ENCODE measurements at places on chromosomes 2 and 18.

GRCh38 chr2:113068706-113069485 is 1.1 kb downstream of the IL1F10 start:
- DNase-seq, result no peak

GRCh38 chr2:182077448-182078142 is 91.9 kb downstream of the PPP1R1C start:
- no peak for DNase-seq

GRCh38 chr18:54173980-54174630 is 50.4 kb downstream of the MBD2 start:
- DNase-seq, result no peak

DNA sequence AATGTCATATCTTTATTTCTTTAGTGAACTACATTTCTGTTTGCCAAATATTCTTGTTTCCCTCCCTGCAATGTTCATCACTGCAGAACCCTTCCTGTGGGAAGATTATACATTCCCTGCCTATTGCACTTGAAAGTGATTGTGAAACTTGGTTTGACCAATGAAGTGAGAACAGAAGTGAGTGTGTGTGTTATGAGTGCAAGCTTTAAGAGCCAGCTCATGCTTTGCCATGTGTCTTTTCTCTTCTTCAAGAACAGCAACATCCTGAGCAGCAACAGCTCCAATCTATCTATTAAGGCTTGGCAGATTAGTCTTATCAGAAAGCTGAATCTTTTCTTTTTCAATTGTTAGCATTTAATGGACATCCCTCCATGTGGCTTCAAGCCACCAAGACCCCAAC is 42.0 kb upstream of the UBE2E3 start:
- no peak for DNase-seq

- no peak for DNase-seq
Observed at GRCh38 chr2:199455545-199456382, 2.0 kb downstream of the SATB2 start.

- no peak for DNase-seq
Observed at GRCh38 chr2:199975273-199975895, 20.0 kb downstream of the MAIP1 start.

GRCh38 chr2:69208023-69208595 is 178.9 kb downstream of the GFPT1 start:
- DNase-seq, result no peak

DNA sequence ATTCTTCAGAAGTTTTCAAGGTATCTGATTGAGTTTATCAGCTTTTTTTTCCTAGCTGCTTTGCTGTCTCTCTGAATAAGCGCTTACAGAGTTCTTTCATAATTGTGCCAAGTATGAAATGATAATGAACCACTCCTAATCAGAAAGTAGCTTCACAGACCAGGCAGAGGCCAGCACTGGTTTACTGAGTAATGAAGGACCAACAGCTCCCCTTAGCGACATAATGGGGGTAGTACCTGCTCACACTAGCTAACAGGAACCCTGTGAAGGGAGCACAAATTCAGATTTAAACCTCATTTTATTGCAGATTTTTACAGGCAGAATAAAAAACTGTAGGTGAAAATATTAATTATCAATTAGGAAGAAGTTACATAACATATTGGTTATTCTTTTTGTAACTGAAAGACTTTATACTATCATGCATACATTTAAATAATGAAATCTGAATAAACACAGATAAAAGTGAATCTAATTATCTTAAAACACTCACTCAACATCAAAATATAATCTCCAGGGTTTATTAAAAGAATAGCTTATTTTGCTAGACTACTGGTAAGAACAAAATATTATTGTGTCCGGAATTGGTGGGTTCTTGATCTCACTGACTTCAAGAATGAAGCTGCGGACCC is 53.7 kb upstream of the LRRC30 start:
- DNase-seq, result no peak

DNA sequence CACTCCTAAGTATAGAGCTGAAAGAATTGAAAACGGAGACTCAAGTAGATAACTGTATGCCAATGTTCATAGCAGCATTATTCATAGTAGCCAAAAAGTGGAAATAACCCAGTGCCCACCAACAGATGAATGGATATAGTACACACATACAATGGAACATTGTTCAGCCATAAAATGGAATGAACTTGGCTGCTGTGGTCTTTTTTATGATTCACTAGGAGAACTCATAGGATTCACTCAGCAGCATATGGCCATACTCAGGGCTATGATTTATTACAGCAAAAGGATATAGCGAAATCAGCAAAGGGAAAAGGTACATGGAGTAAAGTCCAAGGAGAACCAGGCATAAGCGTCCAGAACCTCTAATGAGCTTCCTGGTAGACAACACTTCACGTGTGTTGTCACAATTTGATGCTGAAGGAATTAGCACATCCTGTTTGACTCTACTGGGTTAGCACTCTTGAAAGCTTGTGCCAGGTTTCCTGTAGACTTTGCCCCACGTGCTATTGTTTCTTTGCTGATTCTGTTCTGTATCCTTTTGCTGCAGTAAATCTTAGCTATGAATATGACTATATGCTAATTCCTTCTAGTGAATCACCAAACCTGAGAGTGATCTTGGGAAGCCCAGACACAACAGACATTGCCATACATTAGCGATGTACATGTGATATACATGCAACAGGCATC is 15.7 kb downstream of the SPC25 start:
- no peak for DNase-seq

DNA sequence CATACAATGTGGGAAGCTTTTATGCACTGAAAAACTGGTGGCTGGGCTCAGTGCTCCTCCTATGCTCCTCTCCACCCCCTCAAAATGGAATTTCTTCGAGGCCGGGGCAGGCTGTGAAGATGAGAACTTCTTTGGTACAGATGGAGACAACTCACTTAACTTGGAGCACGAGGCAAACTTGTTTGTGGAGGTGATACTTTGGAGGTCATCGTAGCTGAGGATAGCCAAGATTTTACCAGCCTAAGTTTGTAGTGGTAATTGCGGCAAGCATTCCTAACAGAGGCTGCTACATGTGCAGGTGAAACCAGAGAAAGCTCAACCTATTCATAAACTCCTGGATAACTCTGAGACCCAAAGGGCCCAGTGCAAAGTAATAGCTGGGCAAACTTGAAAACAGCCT is 13.6 kb downstream of the NDUFS1 start:
- no peak for DNase-seq

- DNase-seq, result no peak
Observed at GRCh38 chr2:209682646-209683045, 89.0 kb upstream of the UNC80 start.

DNA sequence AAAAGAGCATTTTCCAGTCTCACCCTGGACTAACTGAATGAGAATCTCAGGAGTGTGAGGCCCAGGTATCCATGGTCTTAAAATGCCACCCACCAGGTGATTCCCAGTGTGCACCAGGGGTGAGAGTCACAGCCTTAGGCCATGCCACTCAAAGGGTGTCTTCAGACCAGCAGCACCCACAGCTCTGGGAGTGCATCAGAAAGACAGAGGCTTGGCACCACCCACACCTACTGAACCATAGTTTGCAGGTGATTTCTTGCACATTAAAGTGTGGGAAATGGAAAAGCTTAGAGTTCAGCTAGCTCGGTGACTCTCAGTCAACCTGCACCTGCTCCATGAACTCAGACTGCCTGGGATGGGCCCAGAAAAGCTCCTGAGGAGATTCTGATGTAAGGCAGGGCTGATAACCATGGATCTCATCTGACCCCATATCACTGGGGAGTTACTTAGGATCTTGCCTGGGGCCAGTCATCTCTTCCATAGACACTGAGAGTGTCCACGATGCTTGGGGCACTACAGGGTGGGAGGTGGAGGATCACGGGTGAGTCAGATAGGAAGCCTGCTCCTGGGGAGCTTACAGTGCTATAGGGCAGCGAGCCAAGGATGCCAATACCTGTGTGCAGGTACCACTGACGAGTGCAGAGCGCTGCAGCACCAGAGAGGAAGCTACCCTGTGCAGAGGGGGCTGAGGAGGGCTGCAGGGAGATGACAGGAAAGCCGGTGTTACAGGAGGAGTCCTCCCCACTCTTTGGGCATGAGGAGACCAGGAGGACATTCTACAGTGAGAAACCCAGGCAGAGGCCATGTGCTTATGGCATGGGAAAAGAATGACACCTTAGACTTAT is 4.6 kb downstream of the IL37 start:
- DNase-seq, result no peak

GRCh38 chr2:73984922-73985307 is 205 bp downstream of the TET3 start:
- DNase-seq, result no peak

GRCh38 chr2:147033044-147033443 is 811.8 kb upstream of the ACVR2A start:
- no peak for DNase-seq

GRCh38 chr2:62467475-62468321 is 38.3 kb downstream of the TMEM17 start:
- DNase-seq, result no peak

Data from amygdala (tissue), 56 donors.